ENCODE measurements at places on chromosomes 4 and X.

- DNase-seq = no peak
Observed at GRCh38 chrX:6644411-6644810, 109.5 kb upstream of the VCX3A start.

DNA sequence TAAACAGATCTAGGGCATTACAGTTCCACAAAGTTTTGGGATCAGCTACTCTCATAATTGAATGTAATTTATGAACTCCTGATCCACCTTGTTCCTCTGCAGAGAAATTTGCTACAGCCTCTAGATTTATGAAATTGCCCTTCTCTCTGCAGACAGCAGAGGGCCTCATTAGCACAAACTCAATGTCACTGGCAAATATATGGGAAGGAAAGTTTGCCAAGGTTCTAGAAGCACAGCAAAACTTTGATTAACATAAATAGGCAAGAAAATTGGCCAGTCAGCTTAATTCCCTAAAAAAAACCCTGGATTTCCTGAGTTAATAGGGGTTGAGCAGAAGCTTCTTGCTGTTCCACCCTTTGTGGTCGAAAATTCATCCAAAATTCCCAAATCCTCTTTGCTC lies 31.5 kb downstream of the PRPS1 start:
- no peak for DNase-seq

GRCh38 chr4:158172261-158173258 lies at the start of gene GASK1B:
GASK1B (minus strand) TSS chr4:158173025; CDS start chr4:158171375, 1,650 bp downstream.
- no peak for DNase-seq

DNA sequence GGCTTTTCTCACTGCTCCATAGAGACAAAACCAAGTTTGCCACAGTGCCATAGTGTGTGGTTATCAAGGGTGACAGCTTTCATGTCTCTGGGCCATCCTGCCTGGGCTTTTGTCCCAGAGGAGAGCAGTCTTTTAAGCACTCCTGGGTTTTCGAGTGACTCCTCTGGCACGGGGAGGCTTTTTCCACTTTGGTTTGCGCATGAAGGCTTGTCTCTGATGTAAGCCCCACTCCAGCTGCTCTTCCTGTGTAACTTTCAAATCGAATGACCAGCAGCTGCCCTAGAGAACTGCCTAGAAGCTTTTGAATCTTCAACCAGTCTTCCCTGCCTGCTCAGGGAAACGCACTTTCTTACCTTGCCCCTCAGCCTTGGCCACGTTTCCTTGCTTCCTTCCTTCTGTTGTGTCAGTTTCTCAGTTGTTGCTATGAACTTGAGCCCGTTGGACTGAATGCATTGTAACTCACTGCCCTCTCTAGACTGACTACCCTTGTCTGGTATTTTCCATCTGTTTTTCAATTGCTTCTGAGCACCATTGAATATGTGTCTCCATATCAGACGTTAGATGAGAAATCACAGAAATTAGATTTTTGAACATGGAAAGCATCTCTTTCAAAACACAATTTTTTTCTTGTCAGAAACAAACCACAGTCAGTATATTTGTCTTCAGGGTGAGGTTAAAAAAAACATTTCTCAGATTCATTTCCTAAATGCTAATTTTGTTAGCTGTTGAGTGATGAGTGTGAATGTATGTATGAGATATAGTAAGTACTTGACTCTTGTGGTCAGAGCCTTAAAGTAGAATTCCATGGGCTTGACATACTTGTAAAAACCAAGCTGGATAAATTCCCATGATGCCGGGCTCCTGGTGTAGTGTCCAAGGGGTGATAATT lies 45.3 kb downstream of the SLC9A6 start:
- DNase-seq = no peak

GRCh38 chr4:75698162-75698962 lies 25.2 kb upstream of the G3BP2 start:
- peak; percentile 26 for DNase-seq

- no peak for DNase-seq
Observed at GRCh38 chr4:26837993-26838842, 22.4 kb upstream of the STIM2 start.

DNA sequence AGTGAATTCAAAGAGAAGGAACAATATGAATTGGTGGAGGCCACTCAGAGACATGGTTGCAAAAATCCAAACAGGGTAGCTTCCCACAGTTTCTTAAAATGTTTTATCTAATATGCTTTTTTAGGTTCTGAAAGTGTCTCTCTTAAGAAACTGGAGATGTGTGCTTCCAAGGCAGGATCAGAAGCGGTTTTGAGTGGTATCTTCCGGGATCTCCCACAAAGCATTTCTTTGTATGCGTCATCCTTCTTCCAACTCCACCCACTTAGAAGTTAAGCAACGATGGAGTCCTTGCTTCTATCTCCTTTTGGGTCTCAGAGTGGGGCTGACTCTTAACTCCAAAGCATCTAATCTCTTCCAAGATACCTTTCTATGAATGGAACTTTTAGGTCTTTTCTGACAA lies 196.7 kb downstream of the MID1 start:
- no peak for DNase-seq

GRCh38 chrX:46029777-46030176 lies 515.4 kb downstream of the ZNF674 start:
- no peak for DNase-seq

- DNase-seq = no peak
Observed at GRCh38 chrX:134684956-134685355, 26.7 kb upstream of the PLAC1 start.

GRCh38 chr4:155042014-155042413 lies 166.4 kb upstream of the NPY2R start:
- DNase-seq = no peak

DNA sequence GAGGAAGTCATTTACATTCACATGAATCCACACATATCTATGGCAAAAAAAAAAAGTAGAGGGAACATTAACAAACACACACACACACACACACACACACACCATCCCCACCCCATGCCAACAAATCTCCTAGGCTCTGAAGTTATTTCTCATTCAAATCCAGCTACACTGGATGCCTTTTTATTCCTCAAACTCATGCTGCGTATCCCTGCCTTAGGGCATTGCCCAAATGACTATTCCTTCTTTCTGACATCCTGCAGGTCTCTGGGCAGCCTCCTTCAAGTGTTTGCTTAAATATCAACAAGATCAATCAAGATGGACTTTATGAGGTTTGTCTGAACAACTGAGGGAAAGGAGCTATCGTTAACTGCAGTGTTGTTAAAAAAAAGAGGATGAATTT lies 106.5 kb upstream of the FAM9A start:
- DNase-seq = no peak

GRCh38 chr4:40486534-40486933 lies 143.1 kb downstream of the RBM47 start:
- DNase-seq = no peak

DNA sequence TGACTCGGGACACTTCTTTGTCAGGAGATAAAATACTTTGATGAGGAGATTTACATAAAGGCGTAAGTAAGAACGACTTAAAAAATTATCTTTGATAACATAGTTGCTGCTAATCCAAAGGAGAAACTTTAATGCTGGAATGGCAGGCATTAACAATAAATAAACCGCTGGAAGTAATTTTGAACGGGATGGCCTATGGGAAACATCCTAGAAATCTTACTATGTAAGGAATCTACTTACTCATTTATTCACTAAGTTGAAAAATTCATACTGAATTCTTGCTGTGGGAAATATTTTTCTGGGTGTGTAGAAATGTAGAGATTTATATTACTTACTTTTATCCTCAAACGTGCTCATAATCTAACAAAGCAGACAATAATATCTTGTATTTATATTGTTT lies 425.7 kb upstream of the ZFP42 start:
- DNase-seq = no peak

GRCh38 chr4:100421361-100421978 lies 96.4 kb downstream of the EMCN start:
- no peak for DNase-seq

DNA sequence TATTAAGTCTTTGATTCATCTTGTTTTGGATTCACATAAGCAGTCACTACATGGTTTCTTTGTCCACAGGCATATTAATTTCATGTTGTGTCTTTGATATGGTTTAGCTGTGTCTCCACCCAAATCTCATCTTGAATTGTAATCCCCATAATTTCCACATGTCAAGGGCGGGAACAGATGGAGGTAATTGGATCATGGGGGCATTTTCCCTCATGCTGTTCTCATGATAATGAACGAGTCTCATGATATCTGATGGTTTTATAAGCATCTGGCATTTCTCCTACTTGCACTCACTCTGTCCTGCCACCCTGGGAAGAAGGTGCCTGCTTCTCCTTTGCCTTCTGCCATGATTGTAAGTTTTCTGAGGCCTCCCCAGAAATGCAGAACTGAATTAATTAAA lies 1811.2 kb upstream of the PCDH10 start:
- DNase-seq = no peak

DNA sequence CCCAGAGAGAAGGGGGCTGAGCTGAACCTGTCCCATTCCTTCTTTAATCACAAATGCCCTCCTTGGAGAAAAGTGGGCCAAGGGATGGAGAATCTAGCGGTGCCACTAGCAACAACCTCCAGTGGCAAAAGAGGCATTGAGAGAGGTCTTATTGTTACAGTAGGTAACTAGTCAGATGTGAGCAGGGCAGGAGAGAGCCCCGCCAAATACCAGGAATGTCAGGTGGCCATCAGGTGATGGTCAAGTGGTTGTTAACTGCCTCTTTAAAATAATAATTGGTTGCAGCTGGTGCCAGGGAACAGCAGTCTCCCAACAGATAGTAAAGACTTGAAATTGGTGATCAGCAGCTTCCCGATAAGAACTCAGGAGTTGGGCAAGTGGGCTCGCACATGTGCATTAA lies 116.1 kb downstream of the EVC2 start:
- DNase-seq = no peak

- DNase-seq = no peak
Observed at GRCh38 chrX:49226946-49227345, 6.2 kb downstream of the CACNA1F start.

GRCh38 chr4:131764730-131765129 lies 1384.4 kb upstream of the PCDH10 start:
- no peak for DNase-seq

DNA sequence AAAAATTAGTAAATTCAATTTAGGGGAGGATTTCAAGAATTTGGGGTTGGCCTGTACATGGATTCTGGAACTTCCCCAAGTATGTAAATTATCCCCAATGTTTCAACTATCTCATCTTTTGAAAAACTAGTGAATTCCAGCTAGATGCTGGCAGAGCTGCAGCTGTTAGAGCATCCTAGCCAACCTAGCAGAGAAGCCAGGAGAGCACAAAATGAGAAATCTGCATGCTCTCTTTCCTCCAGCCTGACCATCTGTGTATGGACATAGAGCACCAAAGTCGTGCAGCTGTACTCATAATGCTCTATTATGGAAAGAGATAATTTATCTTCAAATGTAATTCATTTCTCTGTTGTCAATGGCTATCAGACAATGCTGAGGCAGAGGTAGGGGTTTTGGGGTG lies 1217.7 kb downstream of the PCDH19 start:
- no peak for DNase-seq

- DNase-seq = no peak
Observed at GRCh38 chrX:141405486-141405852, 163.2 kb upstream of the SPANXC start.

DNA sequence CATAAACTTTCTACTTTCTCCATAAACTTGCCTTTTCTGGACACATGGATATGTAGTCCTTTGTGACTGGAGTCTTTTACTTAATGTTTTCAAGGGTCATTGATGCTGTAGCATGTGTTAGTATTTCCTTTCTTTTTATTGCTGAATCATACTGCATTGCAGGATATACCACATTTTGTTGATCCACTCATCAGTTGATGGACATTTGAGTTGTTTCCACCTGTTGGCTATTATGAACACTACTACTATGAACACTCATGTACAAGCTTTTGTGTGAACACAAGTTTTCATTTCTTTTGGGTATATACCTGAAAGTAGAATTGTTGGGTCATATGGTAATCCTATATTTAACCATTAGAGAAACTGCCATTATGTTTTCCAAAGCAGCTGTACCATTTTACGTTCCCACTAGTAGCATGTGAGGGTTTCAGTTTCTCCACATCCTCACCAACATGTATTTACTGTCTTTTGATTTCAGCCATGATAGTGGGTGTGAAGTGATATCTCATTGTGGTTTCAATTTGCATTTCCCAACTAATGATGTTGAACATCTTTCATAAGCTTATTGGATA lies 26.3 kb upstream of the GPM6B start:
- no peak for DNase-seq

DNA sequence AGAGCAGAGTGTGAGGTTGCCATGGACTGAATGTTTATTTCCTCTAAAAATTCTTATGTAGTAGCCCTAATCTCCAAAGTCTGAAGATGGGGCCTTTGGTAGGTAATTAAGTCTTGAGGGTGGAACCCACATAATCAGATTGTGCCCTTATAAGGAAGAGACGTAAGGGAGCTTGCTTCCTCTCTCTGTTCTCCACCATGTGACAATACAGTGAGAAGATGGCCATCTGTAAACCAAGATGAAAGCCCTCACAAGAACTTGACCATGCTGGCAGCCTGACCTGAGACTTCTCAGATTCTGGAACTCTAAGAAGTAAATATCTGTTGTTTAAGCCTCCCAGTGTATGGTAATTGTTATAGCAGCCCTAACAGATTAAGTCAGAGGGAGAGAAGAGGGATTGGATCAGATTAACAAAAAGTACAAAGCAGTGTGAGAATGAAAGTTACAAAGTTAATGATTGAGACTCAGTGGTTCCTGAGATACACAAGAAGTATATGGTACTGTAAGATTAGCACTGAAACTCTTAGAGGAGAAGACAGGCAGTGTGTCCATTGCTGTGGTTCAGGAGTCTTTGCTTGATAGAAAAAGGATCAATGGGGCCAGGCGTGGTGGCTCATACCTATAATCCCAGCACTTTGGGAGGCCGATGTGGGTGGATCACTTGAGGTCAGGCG lies 82.5 kb upstream of the GC start:
- DNase-seq = no peak

DNA sequence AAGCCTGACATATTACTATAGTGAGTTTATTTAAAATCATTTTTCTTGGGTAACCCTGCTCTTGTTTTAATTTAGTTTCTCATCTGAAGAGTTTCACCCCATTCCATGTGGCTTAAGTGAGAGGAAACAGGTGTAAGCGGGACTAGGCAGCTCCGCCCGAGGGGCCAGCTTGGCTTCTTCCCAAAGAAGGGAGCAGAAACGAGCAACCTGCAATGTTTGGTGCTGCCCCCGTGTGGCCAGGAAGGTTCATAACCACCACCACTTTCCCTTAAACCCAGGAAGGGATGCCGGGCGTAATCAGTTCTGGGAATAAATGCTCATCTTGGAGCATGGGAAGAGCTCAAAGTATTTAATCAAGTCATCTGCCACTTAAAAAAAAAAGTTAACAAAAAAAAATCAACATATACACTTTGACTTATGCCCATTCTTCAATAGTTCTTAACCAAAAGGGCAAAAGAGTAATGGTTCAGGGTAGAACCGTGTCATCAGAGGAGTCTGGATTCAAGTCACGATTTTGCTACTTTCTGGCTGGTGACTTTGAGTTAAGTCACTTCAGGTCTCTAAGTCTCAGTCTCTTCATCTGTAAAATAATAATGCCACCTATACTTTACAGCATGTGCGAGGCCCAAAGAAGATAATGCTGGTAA lies 147.9 kb downstream of the NSUN7 start:
- peak; percentile 68 for DNase-seq

- no peak for DNase-seq
Observed at GRCh38 chr4:122771724-122772123, 39.2 kb downstream of the BBS12 start.
